Mesenchymal stem cell (in vitro differentiated cells and primary cell): ENCODE measurements at places on chromosomes 7 and 10.
A peak's percentile ranks its signal among the peaks of the same experiment; 100 is the strongest.

- DNase-seq = no peak
Observed at GRCh38 chr10:12795315-12796110, 206.0 kb downstream of the CCDC3 start.

GRCh38 chr7:24427048-24427447 is 143.1 kb downstream of the NPY start:
- DNase-seq = no peak

- DNase-seq = no peak
Observed at GRCh38 chr10:51729822-51730555, 30.6 kb upstream of the CSTF2T start.

GRCh38 chr7:24668927-24669635 is 88.2 kb downstream of the GSDME start:
- peak; percentile 22 for DNase-seq

- peak; percentile 14 for DNase-seq
Observed at GRCh38 chr10:84826704-84827103, 498.3 kb downstream of the CCSER2 start.

DNA sequence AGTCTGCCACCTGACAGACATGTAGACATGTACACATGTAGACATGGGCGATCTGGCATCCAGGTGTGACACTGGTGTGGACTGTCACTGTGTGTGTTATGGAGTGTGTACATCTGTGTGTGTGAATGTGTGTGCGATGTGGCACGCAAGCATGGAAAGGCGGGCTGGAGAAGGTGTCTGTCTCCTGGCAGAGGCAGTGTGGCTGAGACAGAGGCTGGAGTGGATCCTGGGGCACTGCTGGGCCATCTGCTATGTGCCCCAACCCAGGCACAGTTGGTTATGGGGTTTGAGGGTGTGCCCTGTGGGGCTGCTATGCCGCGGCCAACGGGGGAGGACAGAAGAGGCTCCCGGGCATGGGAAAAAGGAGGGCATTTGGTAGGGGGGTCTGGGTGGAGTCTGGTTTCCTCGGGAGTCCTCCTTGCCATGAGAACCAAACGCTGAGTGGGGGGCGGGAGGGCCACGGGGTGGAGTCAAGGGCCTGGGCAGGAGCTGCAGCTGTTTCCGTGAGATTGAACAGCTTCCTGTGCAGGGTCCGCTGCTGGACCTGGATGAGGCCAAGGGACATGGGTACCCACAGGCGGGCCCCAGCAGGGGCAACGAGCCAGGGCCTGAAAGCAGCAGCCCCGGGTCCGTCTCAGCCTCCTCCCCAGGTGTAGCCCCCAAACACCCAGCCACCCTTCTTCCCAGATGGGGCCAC is 1.3 kb downstream of the ELN start:
- DNase-seq = no peak

- no peak for DNase-seq
Observed at GRCh38 chr10:33334153-33334804, at the start of gene NRP1. TSS of gene NRP1 (minus strand) at chr10:33334667. CDS start at chr10:33334382, 285 bp downstream.

- no peak for DNase-seq
Observed at GRCh38 chr7:108997480-108997879, 427.8 kb downstream of the DNAJB9 start.

- no peak for DNase-seq
Observed at GRCh38 chr10:121787169-121787568, 140.7 kb downstream of the ATE1 start.

DNA sequence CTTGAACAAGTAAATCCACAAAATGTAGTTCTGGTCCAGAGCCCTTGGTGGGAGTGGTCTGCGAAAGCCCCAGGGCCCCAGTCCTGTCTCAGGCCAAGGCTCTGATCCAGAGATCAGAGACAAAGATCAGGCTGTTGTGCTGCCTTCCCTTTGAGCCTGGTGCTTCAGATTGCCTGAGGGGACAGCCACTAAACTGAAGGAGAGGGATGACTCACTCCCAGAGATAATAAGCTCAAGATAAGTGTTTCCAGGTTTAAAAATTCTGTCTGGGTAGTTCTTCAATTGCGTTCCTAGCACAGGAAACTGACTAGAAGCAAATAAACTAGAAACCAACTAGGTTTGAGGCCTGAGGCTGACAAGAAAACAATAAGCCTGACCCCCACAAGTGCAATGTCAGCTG is 190.2 kb downstream of the RAMP3 start:
- DNase-seq = no peak

- no peak for DNase-seq
Observed at GRCh38 chr7:21450941-21451340, 23.1 kb downstream of the SP4 start.

DNA sequence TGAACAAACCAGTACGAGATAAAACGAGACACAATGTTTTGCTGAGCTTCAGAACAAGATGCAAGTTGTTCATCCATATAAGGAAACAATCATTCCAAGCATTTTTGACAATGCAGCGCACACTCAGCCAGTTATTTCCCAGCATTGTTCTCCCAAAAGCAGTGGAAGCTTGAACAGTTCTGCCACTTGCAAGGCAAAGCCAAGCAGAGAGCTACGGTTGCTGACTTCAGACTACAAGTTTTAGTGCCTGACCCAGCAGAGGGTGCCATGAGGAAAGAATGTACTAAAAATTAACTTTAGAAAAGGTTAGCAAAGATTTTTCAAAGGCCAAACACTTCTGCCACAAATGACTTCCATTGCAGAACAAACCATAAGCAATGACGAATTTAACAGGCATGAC is 152.5 kb downstream of the SLC25A13 start:
- no peak for DNase-seq

DNA sequence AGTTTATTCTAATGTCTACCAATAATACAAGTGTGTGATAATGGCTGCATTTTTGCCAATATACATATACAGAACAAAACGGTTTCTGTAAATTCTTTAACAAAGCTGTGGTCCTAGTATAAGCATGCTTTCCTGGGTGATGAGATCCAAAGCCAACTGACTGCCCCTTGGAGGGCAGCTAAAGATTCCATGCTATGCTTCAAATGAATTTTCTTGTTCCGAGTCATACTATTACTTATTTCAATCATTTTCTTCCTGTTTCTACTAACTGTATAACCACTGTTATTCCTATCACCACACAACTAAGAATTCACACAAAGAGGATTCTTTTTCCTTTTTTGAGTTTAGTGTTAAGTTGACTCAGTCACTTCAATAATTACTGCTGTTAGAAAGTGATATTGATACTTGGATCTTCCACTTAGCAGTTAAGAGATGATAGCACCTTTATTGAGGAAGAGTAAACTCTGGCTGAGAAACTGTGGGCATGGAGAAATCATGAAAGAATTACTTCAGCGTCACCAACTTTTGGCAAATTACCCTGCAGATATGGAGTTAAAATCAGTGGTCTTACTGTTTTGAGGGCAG is 197.5 kb downstream of the ARL4A start:
- DNase-seq = peak; percentile 1

GRCh38 chr10:133306097-133306476 is 2.6 kb downstream of the TUBGCP2 start:
- DNase-seq = no peak

GRCh38 chr7:17085186-17085585 is 203.4 kb upstream of the AGR3 start:
- no peak for DNase-seq

DNA sequence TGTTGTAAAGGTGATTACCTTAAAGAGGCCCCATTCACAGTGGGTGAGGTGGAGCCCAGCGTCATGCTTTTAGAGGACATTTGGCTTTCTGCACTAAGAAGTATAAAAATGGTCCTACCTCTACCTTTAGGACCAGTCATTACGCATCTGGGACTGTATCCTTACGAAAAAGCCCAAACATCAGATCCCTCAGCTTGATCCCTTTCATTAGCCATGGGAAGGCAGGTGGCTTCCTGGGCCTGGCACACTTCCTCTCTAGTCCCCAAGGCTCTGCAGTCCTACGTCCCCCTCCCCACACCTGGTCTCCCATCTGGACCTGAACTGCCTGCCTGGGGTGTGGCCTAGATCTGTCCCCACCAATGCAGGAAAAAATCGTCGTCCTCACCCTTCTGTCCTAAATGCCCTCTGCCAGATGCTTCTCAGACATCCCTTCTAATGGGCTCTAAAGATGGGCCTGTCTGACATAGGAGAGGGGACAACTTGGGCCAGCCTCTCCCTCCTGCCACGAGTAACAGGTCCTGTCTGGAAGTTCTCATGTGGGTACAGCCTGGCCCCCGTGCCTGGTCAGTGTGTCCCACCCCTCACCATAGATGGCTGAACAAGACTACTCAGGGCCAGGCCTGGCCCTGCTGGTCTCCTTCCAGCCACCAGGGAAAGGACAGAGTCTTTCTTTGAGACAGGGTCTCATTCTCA is 11.8 kb upstream of the SLC18A3 start:
- no peak for DNase-seq

DNA sequence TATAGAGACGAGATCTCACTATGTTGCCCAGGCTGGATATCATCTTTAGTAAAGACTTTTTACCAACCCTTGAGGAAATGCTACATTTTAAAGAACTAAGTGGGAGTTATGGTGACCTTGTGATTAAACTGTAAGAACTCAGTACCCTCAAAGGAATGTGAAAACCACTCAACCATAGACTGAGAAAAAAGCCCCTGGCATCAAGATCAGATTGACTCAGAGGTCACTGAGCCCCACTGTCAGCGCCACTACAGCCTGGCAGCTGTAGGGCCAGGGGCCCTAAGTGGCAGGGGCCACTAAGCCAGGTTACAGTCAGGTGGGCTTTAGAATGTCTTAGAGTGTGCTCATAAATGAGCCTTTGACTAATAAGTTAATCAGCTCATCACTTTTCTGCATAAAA is 55.9 kb downstream of the APBB1IP start:
- no peak for DNase-seq

- no peak for DNase-seq
Observed at GRCh38 chr10:26741368-26741767, 43.9 kb downstream of the PDSS1 start.

- no peak for DNase-seq
Observed at GRCh38 chr7:102095321-102096011, 191.2 kb upstream of the SH2B2 start.

DNA sequence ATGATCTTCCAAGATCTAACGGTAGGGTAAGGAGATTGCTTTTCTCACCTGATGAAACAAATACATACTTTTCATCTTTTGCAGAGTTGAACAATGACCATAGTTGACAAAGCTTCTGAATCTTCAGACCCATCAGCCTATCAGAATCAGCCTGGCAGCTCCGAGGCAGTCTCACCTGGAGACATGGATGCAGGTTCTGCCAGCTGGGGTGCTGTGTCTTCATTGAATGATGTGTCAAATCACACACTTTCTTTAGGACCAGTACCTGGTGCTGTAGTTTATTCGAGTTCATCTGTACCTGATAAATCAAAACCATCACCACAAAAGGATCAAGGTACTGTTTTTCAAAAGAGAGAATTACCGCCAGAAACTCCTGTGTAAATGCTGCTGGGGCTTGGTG is 79.9 kb downstream of the ANKRD61 start:
- DNase-seq = no peak

GRCh38 chr7:44306606-44307005 is 18.8 kb downstream of the CAMK2B start:
- DNase-seq = no peak

GRCh38 chr10:64113375-64113774 is 592.2 kb downstream of the REEP3 start:
- no peak for DNase-seq

GRCh38 chr7:129489491-129489890 is 12.8 kb upstream of the SMKR1 start:
- DNase-seq = peak; percentile 79

GRCh38 chr10:19728376-19728775 is 87.9 kb upstream of the PLXDC2 start:
- DNase-seq = no peak

DNA sequence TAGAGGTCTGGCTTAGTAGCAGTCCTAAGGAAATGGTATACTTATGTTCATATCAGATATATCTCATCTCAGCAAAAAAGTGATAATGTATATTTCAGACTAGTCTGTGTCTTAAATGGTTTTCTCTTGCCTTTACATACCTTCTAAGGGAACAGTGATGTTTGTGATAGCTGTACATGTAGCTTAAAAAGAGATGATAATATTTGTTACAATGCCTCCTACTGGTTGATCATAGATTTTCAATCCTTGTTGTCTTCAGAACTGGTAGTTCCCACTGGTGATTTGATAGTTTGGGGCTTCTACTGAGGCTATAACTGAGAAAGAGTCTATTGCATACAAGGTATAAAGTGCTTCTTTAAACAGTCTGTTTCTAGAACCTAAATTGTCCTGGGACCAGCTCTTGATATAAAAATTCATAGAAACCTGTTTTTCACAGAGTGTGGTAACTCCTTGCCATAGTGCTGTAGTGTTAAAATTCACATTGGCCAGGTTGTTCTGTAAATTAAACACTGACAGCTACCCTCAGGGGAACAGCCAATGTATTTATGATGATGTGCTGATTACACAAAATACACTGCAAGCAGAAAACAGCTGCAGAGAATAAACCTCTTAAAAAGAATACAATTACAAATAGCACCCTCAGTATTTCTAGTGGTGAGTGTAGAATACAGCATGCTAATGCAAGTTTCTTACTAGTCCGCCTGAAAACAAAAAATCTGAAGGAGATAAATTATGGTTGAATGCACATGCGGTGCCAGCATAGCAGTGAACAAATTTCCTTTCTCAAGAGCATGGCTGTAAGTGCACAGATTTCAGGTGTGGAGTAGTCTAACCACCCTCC is 90.3 kb downstream of the BTRC start:
- DNase-seq = peak; percentile 18

DNA sequence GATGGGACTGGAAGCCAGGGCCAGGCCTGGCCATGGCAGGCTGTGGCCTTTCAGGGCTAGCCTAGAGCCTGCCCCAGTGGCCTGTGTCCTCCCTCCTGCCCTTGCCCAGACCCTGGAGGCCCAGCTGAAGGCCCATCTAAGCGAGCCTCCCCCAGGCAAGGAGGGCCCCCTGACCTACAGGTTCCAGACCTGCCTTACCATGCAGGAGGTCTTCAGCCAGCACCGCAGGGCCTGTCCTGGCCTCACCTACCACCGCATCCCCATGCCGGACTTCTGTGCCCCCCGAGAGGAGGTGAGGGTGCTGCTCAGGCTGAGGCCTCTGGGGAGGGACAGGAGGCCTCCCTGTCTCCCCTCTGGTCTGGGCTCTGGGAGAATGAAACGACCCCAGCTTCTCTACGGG is 60.9 kb downstream of the PALD1 start:
- no peak for DNase-seq

- no peak for DNase-seq
Observed at GRCh38 chr7:630539-630938, 96.0 kb upstream of the DNAAF5 start.

- DNase-seq = no peak
Observed at GRCh38 chr7:103541947-103542346, 95.9 kb upstream of the SLC26A5 start.
